Neural progenitor cell (in vitro differentiated cells): ENCODE measurements at places on chromosomes 6 and 20. TPM values are rescaled to one million over a fixed set of nuclear protein-coding genes. Genes with fewer than 3 reads are reported as not detected.

DNA sequence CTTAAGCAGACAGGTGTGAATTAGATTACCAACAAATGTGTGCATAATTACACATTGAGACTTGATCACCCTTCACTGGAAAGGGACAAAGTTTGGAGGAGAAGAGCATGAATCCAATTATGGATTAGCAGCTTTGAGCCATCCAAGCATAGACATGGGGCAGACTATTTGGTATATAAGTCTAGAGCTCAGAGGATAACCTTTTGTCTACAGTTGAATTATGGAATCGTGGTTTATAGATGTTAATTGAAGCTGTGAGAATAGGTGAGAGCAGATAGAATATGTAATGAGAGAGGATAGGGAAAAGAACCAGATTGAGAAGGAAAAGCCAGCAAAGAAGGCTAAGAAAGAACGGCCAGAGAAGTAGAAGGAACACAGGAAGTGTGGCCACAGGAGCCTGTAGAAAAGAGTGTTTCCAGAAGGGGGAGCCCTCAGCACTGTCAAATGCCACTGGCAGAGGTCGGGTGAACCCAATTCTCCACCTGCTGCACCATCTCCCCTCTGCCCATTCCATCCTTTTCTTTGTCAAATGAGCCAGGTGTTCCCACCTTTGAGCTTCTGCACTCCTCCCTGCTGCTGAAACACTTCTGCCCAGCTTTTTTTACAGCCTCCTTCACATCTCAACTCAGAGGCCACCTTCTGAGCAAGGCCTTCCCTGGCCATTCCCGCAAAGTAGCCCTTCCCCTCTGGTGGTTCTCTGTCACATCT, 7.3 kb downstream of the DNTTIP1 start:
- H3K27ac ChIP-seq: no peak overlapping the region
- peak; percentile 67 for DNase-seq
- H3K4me1 ChIP-seq: no peaks in the 10 kb centered on the region
- H3K27me3 ChIP-seq: no peaks in the 10 kb centered on the region
- H3K36me3 ChIP-seq: peaks cover 2% of the 10 kb centered on the region

DNA sequence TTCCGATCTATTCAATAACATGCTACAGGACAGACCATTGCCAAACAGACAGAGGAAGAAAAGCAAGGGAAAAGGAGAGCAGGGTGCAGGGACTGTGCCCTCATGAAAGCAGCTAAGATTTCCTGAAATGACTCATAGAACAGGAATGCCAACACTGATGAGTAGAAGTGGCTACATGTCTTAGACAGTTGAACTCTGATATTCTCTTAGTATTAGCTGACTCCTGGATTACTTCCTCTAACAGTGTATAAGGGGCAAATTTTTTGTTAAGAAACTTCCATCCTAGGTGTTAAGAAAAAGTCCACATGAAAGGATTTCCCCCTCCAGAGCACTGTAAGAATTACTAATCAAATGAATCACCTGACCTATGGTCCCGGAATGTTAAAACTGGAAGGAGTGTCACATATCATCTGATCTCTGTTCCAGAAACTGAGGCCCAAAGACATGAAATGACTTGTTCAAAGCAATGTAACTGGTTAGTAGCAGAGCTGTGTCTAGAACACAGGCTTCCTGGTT, 224.9 kb downstream of the IBTK start:
- H3K27ac ChIP-seq: no peak overlapping the region
- H3K4me3 ChIP-seq: no peak overlapping the region
- no peaks in the 10 kb centered on the region for H3K27me3 ChIP-seq

GRCh38 chr6:150987371-150987828, 121.9 kb downstream of the MTHFD1L start:
- H3K4me3 ChIP-seq: no peak overlapping the region
- H3K27ac ChIP-seq: no peak overlapping the region
- no peaks in the 10 kb centered on the region for H3K4me1 ChIP-seq
- H3K36me3 ChIP-seq: no peaks in the 10 kb centered on the region

DNA sequence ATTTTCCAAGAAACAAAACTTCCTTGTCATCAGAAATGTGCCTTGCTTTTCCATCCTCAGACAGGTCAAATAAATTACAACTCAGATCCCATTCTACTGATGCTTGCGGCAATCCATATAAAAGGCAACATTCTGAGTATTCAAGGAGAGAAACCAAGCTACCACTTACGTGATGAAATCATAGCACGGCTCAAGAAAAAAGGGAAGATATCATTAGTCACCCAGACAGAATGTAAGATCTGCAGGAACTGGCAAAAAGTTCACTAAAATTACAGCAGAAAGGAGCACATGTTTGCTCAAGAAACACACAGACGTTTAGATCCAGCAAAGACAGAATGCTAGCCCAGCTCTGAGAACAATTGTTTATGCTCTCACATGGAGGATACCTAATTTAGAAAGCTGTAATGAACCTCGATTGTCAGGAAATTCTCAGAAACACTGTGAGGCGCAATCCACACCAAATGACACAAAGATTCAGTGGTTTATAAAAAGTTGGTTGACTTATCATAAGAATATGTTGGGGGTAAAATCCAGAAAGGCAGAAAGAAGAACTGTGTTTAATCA, 304.2 kb downstream of the ADGRG6 start:
- H3K27me3 ChIP-seq: no peaks in the 10 kb centered on the region
- no peak for DNase-seq
- no peaks in the 10 kb centered on the region for H3K36me3 ChIP-seq
- H3K27ac ChIP-seq: no peak overlapping the region
- H3K4me1 ChIP-seq: no peaks in the 10 kb centered on the region

DNA sequence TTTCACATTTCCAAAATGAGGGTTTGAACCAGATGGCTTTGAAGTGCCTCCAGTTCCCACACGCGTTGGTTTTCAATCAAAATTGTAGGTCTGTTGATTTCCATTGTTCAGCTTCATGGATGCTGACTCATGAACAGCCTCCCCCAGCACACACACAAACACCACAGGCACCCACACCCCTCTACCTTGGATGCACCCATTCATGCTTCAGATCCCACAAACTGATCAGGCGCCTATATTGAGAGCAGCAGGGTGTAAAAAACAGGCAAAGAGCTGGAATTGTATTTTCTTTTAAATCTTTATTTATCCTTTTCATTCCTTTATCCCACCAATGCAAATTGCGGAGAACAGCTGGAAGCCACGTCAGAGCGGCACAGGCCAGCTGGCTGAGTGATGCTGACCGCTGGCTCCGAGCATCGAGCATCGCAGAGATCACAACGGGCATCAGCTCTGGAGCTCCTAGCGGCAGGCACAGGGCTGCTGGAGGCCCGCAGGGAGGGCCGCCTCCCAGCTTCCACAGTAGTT, 29.3 kb upstream of the TBC1D7 start:
- peaks cover 20% of the 10 kb centered on the region for H3K4me1 ChIP-seq
- DNase-seq: peak; percentile 70
- H3K27ac ChIP-seq: no peak overlapping the region
- no peak overlapping the region for H3K4me3 ChIP-seq
- H3K27me3 ChIP-seq: no peaks in the 10 kb centered on the region

- H3K27ac ChIP-seq: no peak overlapping the region
- no peak for DNase-seq
- peaks cover 3% of the 10 kb centered on the region for H3K4me1 ChIP-seq
- no peaks in the 10 kb centered on the region for H3K36me3 ChIP-seq
Measured at GRCh38 chr6:47230579-47230978, 79.1 kb downstream of the TNFRSF21 start.

GRCh38 chr6:138986578-138986977, 1.5 kb downstream of the REPS1 start:
- no peak overlapping the region for H3K27ac ChIP-seq
- peaks cover 21% of the 10 kb centered on the region for H3K4me1 ChIP-seq
- no peaks in the 10 kb centered on the region for H3K27me3 ChIP-seq
- no peak for DNase-seq
- H3K36me3 ChIP-seq: no peaks in the 10 kb centered on the region

DNA sequence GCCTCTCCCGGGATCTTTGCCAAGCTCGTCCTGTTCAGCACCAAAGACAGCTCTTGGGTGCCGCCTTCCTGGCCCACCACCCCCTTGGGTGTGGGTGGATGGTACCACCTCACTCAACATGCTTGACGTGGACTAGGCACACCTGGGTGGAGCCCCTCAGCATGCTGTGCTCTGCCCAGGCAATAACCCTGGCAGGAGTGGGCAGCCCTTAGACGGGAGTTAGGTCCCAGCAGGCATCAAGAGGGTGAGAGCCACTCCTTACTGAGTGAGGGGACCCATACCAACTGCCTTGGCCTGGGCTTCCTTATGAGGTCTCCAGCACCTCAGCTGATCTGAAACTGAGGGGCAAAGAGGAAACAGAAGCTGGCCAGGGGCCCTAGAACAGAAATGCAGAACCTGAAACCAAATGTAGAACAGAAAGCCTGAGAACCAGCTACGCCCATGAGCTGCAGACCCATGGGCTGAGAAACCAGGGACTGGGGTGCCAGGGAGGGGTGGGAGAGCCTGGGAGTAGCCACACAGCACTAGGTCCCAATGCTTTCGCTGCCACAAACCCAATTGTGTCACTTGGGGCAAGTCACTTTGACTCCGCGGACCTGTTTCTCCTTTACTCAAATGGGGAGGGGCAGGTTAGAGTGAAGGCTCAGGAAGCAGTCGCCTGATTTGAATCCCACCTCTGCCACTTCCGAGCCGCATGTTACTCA, 2.0 kb downstream of the FGD2 start:
- no peaks in the 10 kb centered on the region for H3K27me3 ChIP-seq
- no peaks in the 10 kb centered on the region for H3K4me1 ChIP-seq
- no peak overlapping the region for H3K4me3 ChIP-seq
- DNase-seq: no peak
- no peak overlapping the region for H3K27ac ChIP-seq
- no peaks in the 10 kb centered on the region for H3K36me3 ChIP-seq

GRCh38 chr20:40610730-40611129, 78.3 kb downstream of the MAFB start:
- no peak for DNase-seq
- no peak overlapping the region for H3K27ac ChIP-seq
- no peaks in the 10 kb centered on the region for H3K36me3 ChIP-seq
- no peak overlapping the region for H3K4me3 ChIP-seq
- H3K27me3 ChIP-seq: no peaks in the 10 kb centered on the region

- DNase-seq: no peak
- no peaks in the 10 kb centered on the region for H3K27me3 ChIP-seq
- no peak overlapping the region for H3K27ac ChIP-seq
- no peaks in the 10 kb centered on the region for H3K36me3 ChIP-seq
- H3K4me1 ChIP-seq: peaks cover 8% of the 10 kb centered on the region
Measured at GRCh38 chr6:163651426-163651825, 236.9 kb downstream of the QKI start.

DNA sequence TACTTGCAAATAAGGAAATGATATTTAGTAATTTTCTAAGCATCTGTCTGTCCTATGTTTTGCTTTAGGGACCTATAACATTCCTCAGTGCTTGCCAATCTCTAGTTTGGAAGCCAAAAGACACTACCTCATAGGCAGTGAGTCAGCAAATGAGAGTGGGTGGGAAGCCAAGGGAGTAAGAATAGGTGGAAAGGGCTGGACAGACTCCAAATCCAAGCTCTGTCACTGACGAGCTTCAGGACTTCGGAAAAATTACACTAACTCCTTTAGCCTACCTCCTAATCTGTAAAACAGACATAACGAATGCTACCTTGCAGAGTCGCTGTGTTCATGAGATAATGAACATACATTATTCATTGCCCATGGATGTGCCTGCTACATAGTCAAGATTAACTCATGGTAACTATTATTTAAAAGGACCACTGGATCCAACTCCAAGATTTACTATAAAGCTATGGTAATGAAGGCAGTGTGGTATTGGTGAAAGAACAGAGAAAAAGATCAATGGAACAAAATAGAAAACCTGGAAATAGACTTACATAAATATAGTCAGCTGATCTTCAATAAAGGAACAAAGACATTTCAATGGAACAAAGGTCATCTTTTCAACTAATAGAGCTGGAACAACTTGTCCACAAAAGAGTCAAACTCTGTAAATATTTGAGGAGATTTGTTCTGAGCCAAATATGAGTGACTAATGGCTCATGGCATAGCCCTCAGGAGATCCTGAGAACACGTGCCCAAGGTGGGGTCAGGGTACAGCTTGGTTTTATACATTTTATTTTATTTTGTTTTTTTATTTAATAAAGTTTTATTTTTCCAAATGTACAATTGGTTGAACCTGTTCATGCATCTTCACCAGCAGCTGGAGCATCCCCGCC, 64.1 kb downstream of the FAM50B start:
- peaks cover 12% of the 10 kb centered on the region for H3K4me1 ChIP-seq
- H3K4me3 ChIP-seq: no peak overlapping the region
- DNase-seq: no peak
- H3K36me3 ChIP-seq: no peaks in the 10 kb centered on the region

DNAH8 gene
- total RNA-seq: 0.09 and 1.1 TPM in 2 replicates

WFDC5 gene
- not detected in 2 replicates for total RNA-seq

OR2B6 gene
- 0.22 TPM in 1 of 2 replicates, not detected in the other for total RNA-seq

SIRPB2 gene
- not detected in 2 replicates for total RNA-seq

VGLL2 gene
- not detected in 2 replicates for total RNA-seq

GRM4 gene
- total RNA-seq: 1.2 and 1.8 TPM in 2 replicates

DYNLT2 gene
- 3.3 and 4.7 TPM in 2 replicates for total RNA-seq

OR2H1 gene
- total RNA-seq: not detected in 2 replicates

UNC93A gene
- 0.28 TPM in 1 of 2 replicates, not detected in the other for total RNA-seq
